ENCODE measurements at places on chromosomes 5 and 9.

DNA sequence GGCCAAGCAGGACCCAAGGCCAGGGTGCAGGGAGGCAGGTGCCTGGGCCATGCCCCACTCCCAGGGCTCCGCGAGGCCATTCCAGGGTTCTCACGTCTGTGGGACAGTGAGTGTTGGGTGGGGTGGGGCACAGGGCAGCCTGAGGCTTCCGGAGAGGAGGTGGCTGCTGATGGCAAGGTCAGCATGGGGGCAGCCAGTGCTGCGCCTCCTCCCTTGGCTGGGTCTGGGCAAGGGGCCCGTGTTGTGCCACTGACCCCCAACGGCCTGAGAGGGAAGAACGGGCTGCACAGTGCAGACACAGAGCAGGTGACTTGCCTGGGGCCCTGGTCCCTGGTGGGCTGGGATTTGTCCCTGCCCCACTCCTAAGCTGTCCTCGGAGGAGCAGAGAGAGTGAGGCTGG, 82.1 kb downstream of the RXRA start:
- DNase-seq = no peak

DNA sequence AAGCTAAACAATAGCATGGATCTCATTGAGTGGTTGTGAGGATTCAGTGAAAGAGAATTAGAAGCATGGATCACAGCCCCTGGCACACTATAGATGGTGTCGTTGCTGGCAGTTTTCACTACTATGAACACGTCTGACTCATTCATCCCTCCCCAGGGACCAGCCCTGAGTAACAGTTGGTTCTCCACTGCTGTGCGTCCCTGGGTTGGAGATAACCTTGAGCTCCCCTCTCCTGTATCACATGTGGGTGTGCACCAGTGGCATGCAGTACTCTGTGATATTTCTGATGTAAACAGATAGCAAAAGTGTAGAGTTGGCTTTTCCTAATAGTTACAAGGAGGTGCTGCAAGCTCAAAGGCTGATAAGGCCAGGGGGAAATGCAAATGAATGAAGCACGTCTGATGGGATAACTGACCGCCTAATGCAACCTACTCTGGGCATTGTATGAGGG, 8.8 kb upstream of the LCP2 start:
- no peak for DNase-seq

- DNase-seq = no peak
Measured at GRCh38 chr9:37212435-37212834, 92.1 kb downstream of the ZCCHC7 start.

DNA sequence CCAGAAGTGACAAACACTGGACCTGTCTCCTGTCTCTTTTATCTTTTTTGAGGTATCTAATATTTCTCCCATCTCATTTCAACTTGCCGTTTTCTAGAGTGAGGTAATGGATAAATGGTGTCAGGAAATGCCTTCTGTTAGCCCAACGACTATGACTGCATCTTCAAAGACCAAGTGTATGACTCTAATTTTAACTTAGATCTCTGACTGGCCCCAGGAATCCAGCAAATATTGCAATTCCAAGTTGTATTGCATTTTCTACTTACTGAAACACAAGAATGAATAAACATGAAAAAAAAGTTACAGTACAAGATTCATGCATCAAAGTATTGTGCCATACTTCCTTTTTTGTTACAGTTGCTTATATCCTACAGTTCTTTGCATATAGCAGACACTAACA, 26.3 kb downstream of the SLC28A3 start:
- DNase-seq = no peak

DNA sequence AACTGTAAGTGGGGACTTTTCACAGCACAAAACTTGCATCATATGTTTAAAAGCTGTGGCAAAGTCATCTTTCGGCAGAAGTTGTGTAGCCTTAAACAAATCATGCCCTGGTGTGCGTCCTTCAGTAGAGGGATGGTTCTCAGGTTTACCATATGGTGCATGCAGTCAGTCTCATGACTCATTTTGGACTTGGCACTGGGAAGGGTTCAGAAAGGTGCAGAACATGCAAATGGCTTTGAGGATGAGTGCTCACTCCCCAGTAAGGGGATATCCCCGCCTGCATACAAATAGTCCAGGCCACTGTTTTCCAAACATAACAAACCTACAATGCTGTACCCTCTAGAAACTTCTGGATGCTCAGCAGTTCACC, 260.3 kb downstream of the NDUFS4 start:
- no peak for DNase-seq

- no peak for DNase-seq
Measured at GRCh38 chr5:68225911-68226545, 10.5 kb downstream of the PIK3R1 start.

- DNase-seq = no peak
Measured at GRCh38 chr5:74567411-74567995, 73.0 kb downstream of the ENC1 start.
